Adipose tissue (tissue), 3 donors: ENCODE measurements at places on chromosomes 4 and X. TPM values are rescaled to one million over a fixed set of nuclear protein-coding genes. Genes with fewer than 3 reads are reported as not detected.

Gene MAGEA12
- polyA plus RNA-seq = not detected

Gene CHST7
- polyA plus RNA-seq = 3.0 TPM

Gene ARHGAP24
- 10.3 TPM for polyA plus RNA-seq

Gene KLF8
- polyA plus RNA-seq = 1.7 TPM

Gene MAGT1
- polyA plus RNA-seq = 10.9 TPM

Gene FAM149A
- 8.8 TPM for polyA plus RNA-seq

Gene GATA1
- polyA plus RNA-seq = not detected

Gene FGA
- 0.34 TPM for polyA plus RNA-seq

Gene SHROOM3
- 0.11 TPM for polyA plus RNA-seq

Gene EDA2R
- polyA plus RNA-seq = 0.13 TPM

Gene HERC3
- polyA plus RNA-seq = 7.2 TPM

Gene MAGEA4
- not detected for polyA plus RNA-seq

Gene ADH7
- not detected for polyA plus RNA-seq

Gene SH3RF1
- 7.5 TPM for polyA plus RNA-seq

Gene PCSK1N
- 53.2 TPM for polyA plus RNA-seq

Gene LNX1
- polyA plus RNA-seq = 14.1 TPM

Gene RTL5
- polyA plus RNA-seq = 3.7 TPM

Gene NKRF
- 3.1 TPM for polyA plus RNA-seq

Gene ATP5ME
- 547 TPM for polyA plus RNA-seq

Gene F8A3
- polyA plus RNA-seq = 10.4 TPM

Gene TEX13B
- polyA plus RNA-seq = not detected

Gene CFAP47
- polyA plus RNA-seq = 0.01 TPM

Gene MAGEE1
- 0.70 TPM for polyA plus RNA-seq

Gene LUZP4
- not detected for polyA plus RNA-seq

Gene CT47A1
- not detected for polyA plus RNA-seq

Gene HS3ST1
- 1.5 TPM for polyA plus RNA-seq

Gene USP17L11
- polyA plus RNA-seq = not detected

Gene ADAM29
- polyA plus RNA-seq = not detected

Gene TXK
- polyA plus RNA-seq = 0.87 TPM

Gene PPP2R2C
- 0.34 TPM for polyA plus RNA-seq

Gene NHSL2
- 3.8 TPM for polyA plus RNA-seq

Gene SYNPO2
- polyA plus RNA-seq = 28.5 TPM

Gene FGFBP2
- polyA plus RNA-seq = 27.4 TPM

Gene SCRG1
- 0.07 TPM for polyA plus RNA-seq

Gene NPNT
- polyA plus RNA-seq = 3.2 TPM

Gene FGFBP1
- 0.09 TPM for polyA plus RNA-seq

Gene CXCL11
- 1.8 TPM for polyA plus RNA-seq

Gene H2BW2
- polyA plus RNA-seq = not detected

Gene KCNE5
- polyA plus RNA-seq = 1.1 TPM

Gene MEPE
- not detected for polyA plus RNA-seq

Gene SCML1
- 4.6 TPM for polyA plus RNA-seq

Gene DGKK
- under 0.01 TPM for polyA plus RNA-seq

Gene FAT1
- polyA plus RNA-seq = 39.9 TPM

Gene SMR3B
- polyA plus RNA-seq = not detected
